ENCODE measurements at places on chromosomes 4 and X. TPM values are rescaled to one million over a fixed set of nuclear protein-coding genes. Genes with fewer than 3 reads are reported as not detected.

Gene ARX
- total RNA-seq: not detected

Gene ARR3
- total RNA-seq: not detected

Gene NSD2
- 34.2 TPM for total RNA-seq

Gene BANK1
- 0.39 TPM for total RNA-seq

Gene CACNA1F
- not detected for total RNA-seq

Gene CTPS2
- 15.3 TPM for total RNA-seq

Gene LNX1
- 0.22 TPM for total RNA-seq

Gene MAGEB2
- total RNA-seq: not detected

Gene SH3D19
- 127 TPM for total RNA-seq

Gene STATH
- total RNA-seq: not detected

Gene ATP11C
- total RNA-seq: 17.8 TPM

Gene PRSS48
- not detected for total RNA-seq

Gene HPSE
- 11.0 TPM for total RNA-seq

Gene P2RY8
- total RNA-seq: not detected

Gene TBC1D19
- 25.3 TPM for total RNA-seq

Gene CTAG2
- 0.39 TPM for total RNA-seq

Gene NFKB1
- total RNA-seq: 20.7 TPM

Gene WDR44
- total RNA-seq: 18.1 TPM

Gene FHDC1
- total RNA-seq: 4.7 TPM

Gene TCEAL5
- total RNA-seq: not detected

Gene YIPF7
- total RNA-seq: not detected

Gene PNMA6F
- not detected for total RNA-seq

Gene PRDM8
- total RNA-seq: not detected

Gene NRK
- 6.1 TPM for total RNA-seq

Gene VCX3A
- not detected for total RNA-seq

Gene PSAPL1
- total RNA-seq: not detected

Gene IBSP
- not detected for total RNA-seq

Gene LETM1
- total RNA-seq: 65.3 TPM

Gene NEUROG2
- not detected for total RNA-seq

Gene KLF8
- total RNA-seq: 22.0 TPM

Gene ZRSR2
- total RNA-seq: 2.9 TPM

Gene C4orf17
- total RNA-seq: not detected

Gene PNMA6A
- under 0.01 TPM for total RNA-seq

Gene GLA
- 29.6 TPM for total RNA-seq

Gene ACE2
- total RNA-seq: 0.11 TPM

Gene UGT2B11
- not detected for total RNA-seq

Gene GPC4
- total RNA-seq: 14.1 TPM

Gene GATA1
- total RNA-seq: not detected

Gene RTL3
- not detected for total RNA-seq

Gene F8A2
- total RNA-seq: not detected

Gene ANK2
- 0.79 TPM for total RNA-seq

Gene TEX13B
- not detected for total RNA-seq

Gene RHOH
- 1.2 TPM for total RNA-seq

Data from placental epithelial cell (primary cell).